ENCODE measurements at places on chromosomes 6 and 20.

DNA sequence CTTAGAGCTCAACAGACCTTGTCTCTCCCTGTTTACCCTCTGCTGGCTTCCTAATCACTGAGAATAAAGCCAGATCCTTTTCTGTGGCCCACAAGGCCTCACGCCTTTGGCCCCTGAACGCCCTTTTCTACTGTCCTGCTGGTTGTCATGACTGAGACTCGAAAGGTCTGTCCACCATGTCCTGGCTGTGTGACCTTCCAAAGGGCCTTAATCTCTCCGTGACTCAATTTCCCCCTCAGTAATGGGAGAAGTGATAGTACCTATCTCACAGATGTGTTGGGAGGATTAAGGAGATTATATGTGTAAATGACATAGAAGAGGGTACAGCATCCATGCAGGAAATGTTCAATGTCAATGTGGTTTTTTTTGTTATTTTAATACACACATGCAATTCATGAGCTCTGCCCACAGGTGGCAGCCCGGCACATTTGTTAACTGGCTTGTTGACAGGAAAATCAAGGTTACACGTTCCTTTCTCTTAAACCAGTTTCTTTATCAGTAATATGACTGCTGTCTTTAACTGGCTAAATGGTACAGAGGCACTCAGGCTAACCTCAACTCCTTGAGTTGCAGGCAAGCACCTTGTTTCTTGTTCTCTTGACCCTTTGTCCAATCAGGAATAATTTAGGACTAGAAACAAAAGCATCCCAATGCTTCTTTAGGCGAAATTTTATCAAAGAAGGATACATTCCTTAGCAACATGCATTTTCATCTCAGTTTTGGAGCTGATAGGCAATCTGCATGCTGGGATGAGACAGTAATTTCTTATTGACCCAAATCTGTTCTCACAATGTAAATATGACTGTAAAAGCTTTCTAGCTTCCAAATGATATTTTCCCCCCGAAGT, 16.6 kb downstream of the SLC22A1 start:
- no peak overlapping the region for H3K27ac ChIP-seq
- DNase-seq, result peak; percentile 75
- no peak overlapping the region for H3K4me3 ChIP-seq
- no peaks in the 10 kb centered on the region for H3K36me3 ChIP-seq
- no peaks in the 10 kb centered on the region for H3K27me3 ChIP-seq
- peaks cover 10% of the 10 kb centered on the region for H3K4me1 ChIP-seq

DNA sequence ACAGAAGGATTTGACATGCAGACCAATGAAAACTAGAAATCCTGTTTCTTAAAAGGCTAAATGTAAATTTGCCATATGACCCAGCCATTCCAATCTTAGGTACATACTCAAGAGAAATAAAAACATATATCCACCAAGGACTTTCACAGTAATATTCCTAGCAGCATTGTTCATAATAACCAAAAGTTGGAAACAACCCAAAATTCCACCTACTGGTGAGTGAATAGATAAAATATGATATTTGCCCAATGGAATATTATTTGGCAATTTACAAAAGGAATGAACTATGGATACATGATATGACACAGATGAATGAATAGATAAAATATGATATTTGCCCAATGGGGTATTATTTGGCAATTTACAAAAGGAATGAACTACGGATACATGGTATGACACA, 22.7 kb downstream of the MTCL3 start:
- peaks cover 11% of the 10 kb centered on the region for H3K27me3 ChIP-seq
- H3K4me1 ChIP-seq, result no peaks in the 10 kb centered on the region
- H3K4me3 ChIP-seq, result no peak overlapping the region
- H3K36me3 ChIP-seq, result peaks cover 2% of the 10 kb centered on the region
- H3K27ac ChIP-seq, result no peak overlapping the region

GRCh38 chr6:159919011-159919511, 28.3 kb downstream of the MAS1 start:
- H3K27me3 ChIP-seq, result peaks cover 6% of the 10 kb centered on the region
- H3K36me3 ChIP-seq, result no peaks in the 10 kb centered on the region
- H3K27ac ChIP-seq, result no peak overlapping the region
- no peak for DNase-seq
- no peaks in the 10 kb centered on the region for H3K4me1 ChIP-seq

DNA sequence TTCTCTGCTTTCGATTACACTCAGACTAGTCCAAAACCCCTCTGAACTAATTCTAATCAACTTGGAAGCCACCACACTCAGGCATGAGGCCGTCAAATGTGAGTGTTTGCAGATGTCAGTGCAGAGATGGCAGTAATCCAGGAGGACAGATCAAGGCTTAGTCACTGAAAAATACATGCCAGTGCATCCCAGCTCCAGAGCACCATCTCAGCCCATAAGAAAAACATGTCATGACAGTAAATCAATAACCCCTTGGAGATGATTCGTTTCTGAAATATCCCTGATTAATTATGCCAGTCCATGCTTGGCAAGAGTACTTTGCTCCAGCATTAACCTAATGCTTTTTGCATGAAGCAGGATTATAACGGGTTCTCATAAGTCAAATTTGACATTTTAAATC, 179.5 kb downstream of the ADAT2 start:
- peaks cover 3% of the 10 kb centered on the region for H3K36me3 ChIP-seq
- H3K4me1 ChIP-seq, result no peaks in the 10 kb centered on the region
- DNase-seq, result no peak
- no peak overlapping the region for H3K27ac ChIP-seq
- H3K27me3 ChIP-seq, result no peaks in the 10 kb centered on the region

GRCh38 chr6:112027942-112028674, 25.8 kb upstream of the CCN6 start:
- peaks cover 62% of the 10 kb centered on the region for H3K4me1 ChIP-seq
- no peak overlapping the region for H3K4me3 ChIP-seq
- DNase-seq, result peak; percentile 61
- H3K36me3 ChIP-seq, result peaks cover 27% of the 10 kb centered on the region
- no peaks in the 10 kb centered on the region for H3K27me3 ChIP-seq
- H3K27ac ChIP-seq, result peak overlapping the region; percentile 92

DNA sequence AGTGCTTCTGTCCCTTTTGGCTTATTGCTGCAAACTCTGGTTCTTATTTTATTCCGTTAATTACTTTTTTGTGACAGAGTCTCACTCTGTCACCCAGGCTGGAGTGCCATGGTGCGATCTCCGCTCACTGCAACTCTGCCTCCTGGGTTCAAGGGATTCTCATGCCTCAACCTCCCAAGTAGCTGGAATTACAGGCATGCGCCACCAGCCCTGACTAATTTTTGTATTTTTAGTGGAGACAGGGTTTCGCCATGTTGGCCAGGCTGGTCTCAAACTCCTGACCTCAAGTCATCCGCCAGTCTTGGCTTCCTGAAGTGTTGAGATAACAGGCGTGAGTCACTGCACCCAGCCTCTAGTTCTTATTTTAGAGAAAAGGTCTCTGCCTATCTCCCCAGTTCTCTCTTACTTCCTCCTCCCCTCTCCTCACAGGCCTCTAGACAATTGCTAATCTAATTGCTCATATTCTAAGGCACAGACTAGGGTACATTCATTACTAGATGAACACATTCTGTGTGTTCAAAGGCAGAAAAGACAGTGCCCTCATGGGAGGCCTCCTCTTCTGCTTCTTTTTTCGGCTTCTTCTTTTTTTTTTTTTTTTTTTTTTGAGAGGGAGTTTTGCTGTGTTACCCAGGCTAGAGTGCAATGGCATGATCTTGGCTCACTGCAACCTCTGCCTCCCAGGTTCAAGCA, 27.0 kb downstream of the EDEM2 start:
- peak; percentile 30 for DNase-seq
- no peaks in the 10 kb centered on the region for H3K27me3 ChIP-seq
- no peak overlapping the region for H3K4me3 ChIP-seq
- H3K4me1 ChIP-seq, result peaks cover 2% of the 10 kb centered on the region

- no peak for DNase-seq
- H3K27me3 ChIP-seq, result no peaks in the 10 kb centered on the region
- peaks cover 39% of the 10 kb centered on the region for H3K4me1 ChIP-seq
- no peak overlapping the region for H3K4me3 ChIP-seq
Measured at GRCh38 chr6:147209762-147210449, 5.7 kb downstream of the STXBP5 start.

DNA sequence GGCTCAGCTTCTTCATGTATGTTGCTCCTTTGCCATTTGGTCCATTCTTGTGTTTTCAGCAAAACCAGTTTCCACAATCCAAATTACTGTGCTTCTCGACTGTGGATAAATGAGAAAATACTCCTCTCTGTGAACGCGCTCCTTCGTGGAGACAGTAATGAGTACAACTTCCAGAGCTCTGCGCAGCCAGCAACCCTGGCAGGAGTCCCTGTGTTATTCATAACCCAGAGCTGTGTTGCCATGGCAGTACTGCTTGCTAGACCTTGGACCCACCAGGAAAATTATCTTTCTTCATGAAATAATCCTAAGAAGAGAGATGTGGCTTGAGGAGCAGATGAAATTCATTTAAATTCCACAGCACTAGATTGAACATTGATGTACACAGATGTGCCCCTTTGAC, 73.7 kb downstream of the SLC22A3 start:
- peaks cover 8% of the 10 kb centered on the region for H3K4me1 ChIP-seq
- no peak for DNase-seq
- no peaks in the 10 kb centered on the region for H3K36me3 ChIP-seq
- H3K4me3 ChIP-seq, result no peak overlapping the region

DNA sequence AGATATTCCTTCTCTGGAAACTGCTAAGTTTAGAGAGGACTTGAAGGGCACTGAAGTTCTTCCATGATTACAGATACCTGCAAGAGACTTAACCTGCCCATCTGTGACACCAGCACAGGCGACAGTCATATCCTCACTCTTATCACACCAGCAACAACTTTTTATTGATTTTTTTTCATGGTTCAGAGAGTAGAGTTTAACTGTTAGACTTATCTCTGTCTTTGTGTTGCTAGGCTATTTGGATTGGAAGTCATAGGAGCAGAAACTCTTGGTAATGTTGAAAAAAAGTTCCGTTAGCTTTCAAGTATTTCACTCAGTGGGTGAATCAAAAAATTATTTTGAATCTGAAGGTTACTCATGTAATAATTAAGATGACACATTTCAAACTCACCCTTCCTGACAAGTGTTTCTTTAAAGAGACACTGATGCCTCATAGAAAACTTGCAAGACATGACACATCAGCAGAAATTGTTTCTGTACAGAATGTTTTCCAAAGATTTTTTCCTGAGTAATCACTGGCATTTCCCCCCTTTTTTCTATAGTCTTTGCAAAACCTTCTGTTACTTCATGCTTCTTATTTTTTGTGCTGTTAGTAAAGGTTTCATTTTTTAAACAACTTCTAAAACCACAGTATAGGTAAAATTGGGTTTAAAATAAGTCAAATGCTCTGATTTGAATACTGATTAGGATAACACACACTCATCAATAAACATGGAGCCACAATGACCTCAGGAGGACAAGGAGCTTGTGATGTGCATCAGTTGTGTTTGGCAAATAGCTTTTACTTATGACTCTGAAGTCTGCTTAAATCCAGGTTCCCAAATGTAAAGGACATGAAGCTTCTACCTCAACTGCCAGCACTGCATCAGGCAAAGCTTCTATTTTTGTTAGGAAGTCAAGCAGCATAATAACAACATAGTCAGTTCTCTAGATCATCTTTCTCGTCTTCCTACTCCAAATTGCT, 252.9 kb upstream of the MAN1A1 start:
- DNase-seq, result no peak
- no peaks in the 10 kb centered on the region for H3K36me3 ChIP-seq
- H3K4me1 ChIP-seq, result no peaks in the 10 kb centered on the region
- H3K27ac ChIP-seq, result no peak overlapping the region

- H3K36me3 ChIP-seq, result no peaks in the 10 kb centered on the region
- DNase-seq, result no peak
- no peaks in the 10 kb centered on the region for H3K4me1 ChIP-seq
Measured at GRCh38 chr20:57964011-57964862, 254.4 kb upstream of the PMEPA1 start.

GRCh38 chr6:150314230-150315188, 54.3 kb upstream of the IYD start:
- no peak for DNase-seq
- no peak overlapping the region for H3K4me3 ChIP-seq
- H3K36me3 ChIP-seq, result no peaks in the 10 kb centered on the region
- peaks cover 10% of the 10 kb centered on the region for H3K4me1 ChIP-seq
- H3K27me3 ChIP-seq, result peaks cover 5% of the 10 kb centered on the region

DNA sequence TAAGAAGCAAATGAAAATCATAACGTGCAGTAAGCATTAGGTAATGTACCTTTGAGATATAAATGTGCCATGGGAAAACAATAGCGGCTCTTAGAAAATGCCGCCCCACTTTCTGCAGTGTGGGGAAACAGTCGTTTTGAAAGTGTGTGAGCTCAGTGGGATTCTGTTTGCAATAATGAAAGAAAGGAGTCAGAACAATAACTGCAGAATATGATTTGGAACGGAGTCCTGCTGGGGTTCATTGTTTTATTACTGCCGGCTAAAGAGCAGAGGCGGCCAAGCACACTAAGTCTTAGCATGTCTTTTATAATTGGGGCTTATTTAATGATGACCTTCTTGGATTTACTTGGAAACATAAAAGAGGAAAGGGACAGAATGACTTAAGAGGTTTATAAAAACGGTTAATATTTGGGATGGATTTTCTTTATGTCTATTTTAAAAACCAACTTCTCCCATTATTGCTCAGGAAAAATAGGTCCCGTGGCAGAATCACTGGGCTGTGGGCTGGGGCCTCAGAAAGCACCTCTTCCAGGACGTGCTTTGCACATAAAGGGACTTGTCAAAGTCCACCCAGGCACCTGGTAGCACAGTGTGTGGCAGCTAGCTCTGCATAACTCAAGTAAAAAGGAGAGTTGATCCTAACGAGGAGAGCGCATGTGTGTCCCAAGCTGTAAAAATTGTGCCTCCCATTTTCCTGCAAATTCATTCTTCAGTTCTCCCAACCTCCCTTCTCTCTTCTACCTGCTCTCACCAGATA, 44.0 kb upstream of the SLC22A16 start:
- no peak for DNase-seq
- no peaks in the 10 kb centered on the region for H3K36me3 ChIP-seq
- no peak overlapping the region for H3K27ac ChIP-seq
- H3K4me1 ChIP-seq, result no peaks in the 10 kb centered on the region

DNA sequence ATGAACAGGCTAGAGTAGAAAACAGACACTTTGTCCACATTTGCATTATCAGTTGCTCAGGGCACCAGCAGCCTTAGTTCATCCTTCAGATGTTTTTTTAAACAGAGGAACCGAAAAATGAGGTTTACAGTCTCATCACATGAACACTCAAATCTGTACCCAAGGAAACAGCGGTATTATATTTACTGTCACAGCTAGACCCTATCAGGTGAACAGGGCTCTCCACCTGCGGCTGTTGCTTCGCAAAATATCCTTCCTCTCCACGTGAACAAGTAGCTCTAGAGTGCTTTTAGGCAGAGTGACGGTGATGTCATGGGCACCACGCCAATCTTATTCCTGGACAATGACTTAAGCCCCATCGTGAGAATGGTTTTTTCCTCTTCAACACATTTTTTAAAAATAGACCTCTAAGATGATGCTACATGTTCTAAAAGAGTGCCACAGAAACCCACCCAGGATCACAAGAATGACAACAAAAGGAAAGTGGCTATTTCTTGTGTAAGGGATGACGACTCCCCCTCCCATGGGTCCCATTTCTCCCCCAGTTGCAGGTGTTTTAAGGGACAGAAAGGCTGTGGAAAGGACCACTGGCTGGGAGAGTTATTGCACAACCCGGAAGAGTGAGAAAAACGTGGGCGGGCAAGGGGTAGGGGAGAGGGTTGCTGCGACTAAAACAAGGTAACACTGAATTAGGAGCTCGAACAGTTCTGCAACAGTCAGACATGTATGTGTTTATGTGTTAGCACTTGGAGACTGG, 77.7 kb downstream of the EFHC1 start:
- H3K27ac ChIP-seq, result no peak overlapping the region
- H3K4me3 ChIP-seq, result no peak overlapping the region
- H3K4me1 ChIP-seq, result peaks cover 2% of the 10 kb centered on the region
- DNase-seq, result no peak
- H3K36me3 ChIP-seq, result peaks cover 3% of the 10 kb centered on the region
